ENCODE measurements at places on chromosomes 5 and 9.

- no peak for DNase-seq
Measured at GRCh38 chr9:124449381-124450151, 685 bp upstream of the ADGRD2 start.

GRCh38 chr9:27787891-27788290, 214.6 kb upstream of the C9orf72 start:
- peak; percentile 2 for DNase-seq

- DNase-seq, result no peak
Measured at GRCh38 chr5:36273809-36274526, 27.7 kb downstream of the RANBP3L start.

DNA sequence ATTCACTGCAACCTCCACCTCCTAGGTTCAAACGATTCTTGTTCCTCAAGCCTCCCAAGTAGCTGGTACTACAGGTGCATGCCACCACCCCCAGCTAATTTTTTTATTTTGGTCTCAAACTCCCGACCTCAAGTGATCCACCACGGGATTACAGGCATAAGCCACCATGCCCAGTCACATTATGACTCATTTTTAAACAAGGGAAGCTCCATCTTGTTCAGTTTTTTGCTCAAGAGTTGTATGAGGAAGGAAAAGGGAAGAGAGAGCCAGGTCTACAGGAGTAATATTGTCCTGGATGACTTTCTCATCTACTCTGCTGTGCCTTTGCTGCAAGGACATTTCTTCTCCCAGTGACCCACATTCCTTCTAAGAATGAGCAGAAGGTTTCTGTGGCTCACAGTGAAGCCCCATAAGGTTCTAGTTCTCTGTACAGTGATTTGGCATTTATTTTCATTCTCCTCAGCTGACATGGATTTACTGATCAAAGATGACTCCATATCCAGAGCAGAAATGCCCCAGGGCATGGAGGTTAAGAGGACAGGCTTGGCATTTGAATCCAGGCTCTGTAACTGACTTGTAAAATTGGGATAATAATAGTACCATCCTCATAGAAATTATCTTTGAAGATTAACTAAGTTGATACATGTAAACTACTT, 153.5 kb downstream of the CDH6 start:
- DNase-seq, result no peak

DNA sequence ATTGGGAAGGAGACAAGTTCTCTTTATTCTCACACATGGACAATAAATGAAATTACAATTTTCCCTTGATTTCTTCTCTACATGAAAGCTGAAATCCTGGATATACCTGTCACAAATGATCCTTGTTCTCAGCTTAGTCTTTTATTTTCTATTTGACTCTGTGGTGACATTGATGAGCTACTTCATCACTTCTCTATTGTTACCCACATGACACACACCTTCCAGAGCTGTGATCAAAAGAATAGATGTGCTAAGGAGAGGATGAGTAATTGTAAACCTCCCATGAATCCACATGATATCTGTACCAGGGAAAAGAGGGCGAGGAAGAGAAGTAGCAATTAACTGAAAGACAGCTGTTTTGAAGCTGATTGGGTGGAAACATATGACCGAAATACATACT, 102.0 kb downstream of the CAVIN4 start:
- no peak for DNase-seq

GRCh38 chr9:125852386-125852785, 105.2 kb downstream of the PBX3 start:
- no peak for DNase-seq

- DNase-seq, result no peak
Measured at GRCh38 chr5:91132550-91132949, 250.6 kb downstream of the ARRDC3 start.

- DNase-seq, result no peak
Measured at GRCh38 chr5:83368319-83368718, 103.2 kb upstream of the VCAN start.

- no peak for DNase-seq
Measured at GRCh38 chr9:126701813-126702140, 88.0 kb downstream of the LMX1B start.

DNA sequence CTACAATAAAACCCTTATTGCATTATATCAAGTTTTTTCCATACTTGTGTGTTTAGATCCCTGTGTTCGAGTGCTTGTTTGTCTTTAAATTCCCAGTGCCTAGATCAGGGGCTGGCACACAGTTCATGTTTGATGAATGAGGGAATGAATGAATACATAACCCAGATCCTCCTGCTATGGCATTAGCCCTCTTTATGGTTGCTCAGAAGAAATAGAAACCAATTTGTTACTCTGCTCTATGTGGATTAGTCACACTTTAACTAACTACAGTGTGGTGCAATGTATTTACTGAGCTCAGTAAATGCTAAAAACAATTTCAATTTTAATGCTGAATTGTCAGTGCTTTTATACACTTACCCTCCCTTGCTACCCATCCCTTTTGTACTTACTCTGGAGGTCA, 16.4 kb upstream of the GALNT10 start:
- DNase-seq, result no peak

DNA sequence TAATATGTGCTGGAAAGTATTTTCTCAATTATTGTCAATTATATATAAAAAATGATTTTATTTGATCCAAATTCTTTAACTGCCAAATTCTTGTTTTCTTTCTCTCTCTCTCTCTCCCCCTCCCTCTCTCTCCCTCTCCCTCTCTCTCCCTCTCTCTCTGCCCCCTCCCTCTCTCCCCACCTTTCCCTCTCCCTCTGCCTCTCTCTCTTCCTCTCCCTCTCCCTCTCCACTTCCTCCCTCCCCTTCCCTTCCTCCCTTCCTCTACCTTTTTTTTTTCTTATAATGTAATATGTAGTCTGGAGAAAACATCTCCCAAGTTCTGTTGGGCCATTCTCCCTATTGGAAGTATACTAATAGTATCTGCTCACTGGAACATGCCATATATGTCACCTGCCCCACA, 6.4 kb upstream of the RFX3 start:
- DNase-seq, result no peak

Measured in NAMALWA (cell line).